CD14-positive monocyte (primary cell): ENCODE measurements at places on chromosomes 11 and 22.
A peak's percentile ranks its signal among the peaks of the same experiment; 100 is the strongest.

GRCh38 chr11:34475656-34476055 is 36.9 kb downstream of the CAT start:
- no peak for DNase-seq

GRCh38 chr11:8017894-8018483 is 30.9 kb downstream of the EIF3F start:
- DNase-seq: no peak

DNA sequence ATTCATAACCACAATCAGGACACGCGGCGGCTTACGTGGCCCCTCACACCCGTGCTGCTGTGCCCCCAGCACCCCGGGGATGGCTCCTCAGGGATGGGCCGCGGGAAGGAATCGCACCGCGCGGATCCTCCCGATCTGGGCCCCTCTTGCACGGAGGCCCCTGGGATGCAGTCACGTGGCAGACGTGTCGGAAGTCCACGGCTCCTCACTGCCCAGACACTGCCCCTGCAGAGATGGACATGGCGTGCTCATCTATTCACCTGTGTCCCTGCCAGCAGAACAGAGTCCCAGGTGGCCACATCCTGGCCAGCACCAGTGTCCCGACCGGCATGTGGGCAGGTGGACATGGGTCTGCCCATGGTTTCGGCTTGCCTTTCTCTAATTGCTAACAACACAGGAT is 12.8 kb downstream of the MOB2 start:
- DNase-seq: no peak

DNA sequence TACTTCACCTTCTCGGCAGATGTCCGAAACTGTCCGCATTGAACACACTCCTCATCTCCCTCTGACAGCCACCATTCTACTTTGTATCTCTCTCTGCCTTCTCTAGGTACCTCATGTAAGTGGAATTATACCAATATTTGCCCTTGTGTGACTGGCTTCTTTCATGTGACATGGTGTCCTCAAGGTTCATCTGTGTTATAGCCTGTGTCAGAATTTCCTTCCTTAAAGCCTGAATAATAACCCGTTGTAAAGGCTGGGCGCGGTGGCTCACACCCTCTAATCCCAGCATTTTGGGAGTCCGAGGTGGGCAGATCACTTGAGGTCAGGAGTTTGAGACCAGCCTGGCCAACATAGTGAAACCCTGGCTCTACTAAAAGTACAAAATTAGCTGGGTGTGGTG is 40.4 kb upstream of the PPP6R3 start:
- no peak for DNase-seq

GRCh38 chr11:38498721-38499120 is 1900.7 kb upstream of the RAG2 start:
- no peak for DNase-seq

DNA sequence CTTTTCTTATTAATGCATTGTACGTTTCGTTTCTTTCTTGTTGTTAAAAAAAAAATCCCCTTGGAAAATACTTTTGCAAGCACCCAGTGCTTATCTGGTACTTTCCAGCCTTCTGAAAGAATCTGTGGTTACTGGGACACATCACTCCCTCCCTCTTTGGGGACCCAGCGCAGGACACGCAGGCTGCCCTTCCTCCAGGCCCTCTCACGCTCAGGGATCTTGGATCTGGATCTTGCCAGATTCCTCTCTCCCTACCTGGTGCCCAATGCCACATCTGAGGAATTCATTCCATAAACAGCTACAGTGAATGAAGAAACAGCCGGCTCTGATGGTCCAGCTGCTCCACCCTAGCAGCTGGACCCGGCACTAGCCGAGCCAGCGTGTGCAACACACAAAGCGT is 55.7 kb downstream of the PHF21B start:
- DNase-seq: no peak

DNA sequence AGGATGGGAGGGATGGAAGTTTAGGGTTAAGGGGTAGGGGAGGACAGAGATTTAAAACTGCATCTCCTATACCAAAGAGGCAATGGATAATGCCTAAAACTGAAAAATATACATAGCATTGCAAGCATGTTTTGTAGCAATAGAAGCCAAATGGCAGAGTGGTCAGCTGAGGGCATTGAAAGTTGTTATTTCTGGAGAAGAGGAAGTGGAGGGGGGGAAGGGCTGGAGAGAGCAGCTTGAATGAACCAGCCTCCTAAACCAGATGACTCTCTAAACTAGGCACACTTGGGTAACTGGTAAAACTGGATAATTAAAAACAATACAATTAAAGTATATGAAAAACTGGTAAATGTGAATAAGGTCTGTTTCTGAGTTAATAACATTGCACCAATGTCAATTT is 70.3 kb upstream of the TP53I11 start:
- DNase-seq: peak; percentile 39

DNA sequence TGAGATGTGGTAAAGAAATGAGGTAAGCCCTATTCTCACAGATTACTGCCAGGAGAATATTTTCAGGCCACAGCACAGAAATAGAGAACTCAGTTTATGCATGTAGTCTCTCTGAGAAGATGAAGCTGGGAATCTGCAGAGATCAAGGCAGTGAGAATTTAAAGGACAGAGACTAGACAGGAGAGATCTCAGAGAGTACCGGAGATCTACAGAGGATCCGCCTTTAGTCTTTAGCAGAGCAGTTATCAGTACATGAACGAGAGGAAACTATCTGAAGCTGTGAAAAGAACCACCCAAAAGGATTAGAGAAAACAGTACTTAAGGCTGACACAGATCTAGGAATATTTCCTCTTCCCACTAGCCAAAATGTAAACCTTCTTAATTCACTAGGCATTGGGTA is 101.5 kb downstream of the DLG2 start:
- DNase-seq: no peak

DNA sequence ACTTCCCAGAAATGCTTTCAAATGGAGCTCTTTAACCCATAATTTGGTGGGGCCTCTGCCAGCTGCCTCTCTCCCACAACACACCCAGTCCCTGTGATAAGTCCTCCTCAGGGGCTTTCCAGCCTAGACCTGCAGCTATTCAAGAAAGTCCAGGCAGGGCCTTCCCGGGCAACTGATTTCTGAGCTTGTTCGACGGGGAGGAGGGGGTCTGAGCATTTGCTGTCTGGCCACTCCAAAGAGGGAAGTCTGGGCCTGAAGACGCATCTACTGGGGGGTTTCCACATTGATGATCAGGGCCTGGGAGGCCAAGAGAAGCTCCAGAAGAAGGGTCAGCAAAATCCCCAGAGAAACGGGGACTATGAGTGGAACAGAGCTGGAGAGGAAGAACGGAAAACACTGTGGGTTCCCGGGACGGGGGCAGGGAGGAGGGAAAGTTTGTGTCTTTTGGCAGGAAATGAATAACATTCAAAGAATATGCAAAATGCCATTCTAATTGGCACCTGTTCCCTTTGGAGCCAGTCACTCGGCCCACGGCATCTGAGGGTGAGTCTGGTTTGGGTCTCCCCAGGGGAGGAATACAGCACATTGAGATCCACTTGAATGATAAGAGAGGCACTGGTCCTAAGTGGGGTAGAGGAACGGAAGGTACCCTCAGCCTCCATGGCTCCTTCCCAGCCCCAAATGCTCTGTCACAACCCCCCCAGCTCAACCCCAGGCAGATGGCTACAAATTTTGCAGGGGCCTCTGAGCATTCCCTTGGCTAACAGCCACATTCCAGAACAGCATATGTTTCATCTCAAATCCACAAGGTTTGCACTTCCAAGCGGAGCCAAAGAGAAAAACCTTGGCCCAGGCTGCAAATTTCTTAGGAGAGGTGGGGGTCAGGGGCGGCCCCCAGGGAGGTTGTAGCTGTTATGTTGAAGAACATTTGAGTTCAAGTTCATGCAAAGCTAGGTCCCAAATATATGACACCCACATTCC is 72.0 kb downstream of the RPUSD4 start:
- DNase-seq: no peak

DNA sequence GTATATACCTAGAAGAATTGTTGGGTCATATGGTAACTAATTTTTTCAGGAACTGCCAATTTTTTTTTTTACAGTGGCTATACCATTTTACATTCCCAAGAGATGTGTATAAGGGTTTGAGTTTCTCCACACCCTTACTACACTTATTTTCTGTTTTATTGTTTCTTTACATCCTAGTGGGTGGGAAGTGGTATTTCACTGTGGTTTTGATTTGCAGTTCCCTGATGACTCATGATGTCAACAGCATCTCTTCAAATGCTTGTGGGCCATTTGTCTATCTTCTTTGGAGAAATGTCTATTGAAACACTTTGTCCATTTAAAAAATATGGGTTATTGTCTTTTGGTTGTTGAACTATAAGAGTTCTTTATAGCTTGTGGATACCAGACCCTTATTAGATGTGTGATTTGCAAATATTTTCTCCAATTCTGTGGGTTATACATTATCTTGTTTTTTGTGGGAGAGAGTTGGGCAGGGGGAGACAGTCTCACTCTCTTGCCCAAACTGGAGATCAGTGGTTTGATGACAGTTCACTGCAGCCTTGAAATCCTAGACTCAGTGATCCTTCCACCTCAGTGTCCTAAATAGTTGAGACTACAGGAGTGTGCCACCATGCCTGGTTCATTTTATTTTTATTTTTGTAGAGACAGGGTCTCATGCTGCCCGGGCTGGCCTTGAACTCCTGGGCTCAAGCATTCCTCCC is 30.3 kb upstream of the PISD start:
- no peak for DNase-seq

DNA sequence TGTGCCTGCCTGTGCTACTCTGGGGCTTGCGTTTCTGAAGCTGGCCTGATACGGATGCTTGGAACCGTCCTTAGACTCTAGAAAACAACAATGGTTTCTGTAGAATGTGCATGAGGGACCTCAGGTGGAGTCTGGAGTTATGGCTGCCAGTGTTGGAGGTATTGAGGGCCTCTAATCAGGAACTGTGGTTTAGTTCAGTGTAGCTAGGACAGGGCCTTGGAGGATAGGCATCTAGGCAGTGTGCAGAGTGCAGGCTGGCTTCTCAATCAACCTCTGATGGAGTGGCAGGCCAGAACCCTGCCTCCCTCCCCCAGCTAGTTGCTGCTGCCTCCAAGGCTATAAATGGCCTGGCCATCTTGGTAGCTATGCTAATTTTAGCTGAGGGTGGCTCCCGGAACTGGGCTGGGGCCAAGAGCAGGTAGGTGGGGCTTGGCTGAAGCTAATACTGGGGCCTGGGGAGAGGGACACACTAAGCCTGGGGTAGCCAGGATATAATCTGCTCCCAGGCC is 4.0 kb downstream of the STIM1 start:
- no peak for DNase-seq
